ENCODE measurements at places on chromosomes 7 and 10.

DNA sequence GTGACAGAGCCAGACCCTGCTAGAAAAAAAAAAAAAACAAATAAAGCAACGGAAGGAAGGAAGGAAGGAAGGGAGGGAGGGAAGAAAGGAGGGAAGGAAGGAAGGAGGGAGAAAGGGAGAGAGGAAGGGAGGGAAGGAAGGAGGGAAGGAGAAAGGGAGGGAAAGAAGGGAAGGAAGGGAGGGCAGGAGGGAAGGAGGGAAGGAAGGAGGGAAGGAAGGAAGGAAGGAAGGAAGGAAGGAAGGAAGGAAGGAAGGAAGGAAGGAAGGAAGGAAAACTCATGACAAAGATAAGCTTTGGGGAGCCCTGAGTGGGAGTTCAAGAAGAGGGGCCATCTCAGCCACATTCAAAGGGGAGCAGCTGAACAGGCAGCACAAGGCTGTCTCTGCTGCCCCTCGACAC lies 124.7 kb upstream of the MGMT start:
- DNase-seq, result no peak

GRCh38 chr7:45123913-45124710 lies 12.6 kb upstream of the TBRG4 start:
- no peak for DNase-seq

GRCh38 chr7:101927802-101928201 lies 110.4 kb downstream of the CUX1 start:
- no peak for DNase-seq

GRCh38 chr10:88661577-88661976 lies 2.7 kb upstream of the LIPF start:
- no peak for DNase-seq

DNA sequence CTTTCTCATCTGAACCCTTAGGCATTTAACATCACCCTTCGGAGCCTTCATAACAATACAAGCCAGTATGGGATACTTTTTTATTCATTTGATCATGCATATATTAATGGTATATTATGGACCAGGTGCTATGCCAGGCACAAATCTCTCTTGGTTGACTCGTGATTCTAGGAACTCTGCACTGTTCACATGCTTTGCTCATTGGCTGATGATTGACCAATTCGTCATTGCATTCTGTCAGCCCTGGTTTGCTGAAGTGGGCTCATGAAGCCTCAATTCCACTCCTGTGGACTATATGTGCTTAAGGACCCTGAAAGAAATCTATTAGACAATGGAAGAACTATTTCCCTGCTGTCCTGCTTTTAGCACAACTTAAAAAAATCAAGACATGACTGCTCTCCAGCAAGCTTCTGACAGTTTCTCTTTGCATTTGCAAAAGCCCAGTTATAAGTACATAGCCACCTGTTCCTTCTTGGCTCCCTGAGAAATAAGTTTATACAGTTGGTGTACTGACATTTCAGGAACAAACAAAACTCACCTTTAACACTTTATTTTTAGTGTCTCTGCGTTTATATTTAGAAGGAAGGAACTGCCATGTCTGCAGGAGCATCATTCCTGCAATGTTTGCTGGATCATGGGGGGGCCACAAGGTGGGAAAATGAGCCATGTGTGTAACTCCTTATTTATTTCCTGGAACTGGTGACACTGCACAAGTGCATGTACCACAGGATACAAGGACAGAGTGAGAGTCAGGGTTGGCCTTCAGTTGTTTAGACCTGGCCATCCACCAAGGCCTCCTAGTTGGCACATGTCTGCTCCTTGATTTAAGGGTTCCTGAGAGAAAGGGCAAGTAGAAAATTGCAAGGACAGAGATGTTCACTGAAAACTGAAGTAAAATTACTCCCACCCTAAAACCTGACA lies 146.0 kb upstream of the NAMPT start:
- DNase-seq, result no peak

- no peak for DNase-seq
Observed at GRCh38 chr10:115514895-115515294, 421.7 kb downstream of the ATRNL1 start.

- DNase-seq, result no peak
Observed at GRCh38 chr10:106555599-106555998, 608.9 kb downstream of the SORCS1 start.

- no peak for DNase-seq
Observed at GRCh38 chr7:1112625-1113547, 25.0 kb downstream of the GPER1 start.

DNA sequence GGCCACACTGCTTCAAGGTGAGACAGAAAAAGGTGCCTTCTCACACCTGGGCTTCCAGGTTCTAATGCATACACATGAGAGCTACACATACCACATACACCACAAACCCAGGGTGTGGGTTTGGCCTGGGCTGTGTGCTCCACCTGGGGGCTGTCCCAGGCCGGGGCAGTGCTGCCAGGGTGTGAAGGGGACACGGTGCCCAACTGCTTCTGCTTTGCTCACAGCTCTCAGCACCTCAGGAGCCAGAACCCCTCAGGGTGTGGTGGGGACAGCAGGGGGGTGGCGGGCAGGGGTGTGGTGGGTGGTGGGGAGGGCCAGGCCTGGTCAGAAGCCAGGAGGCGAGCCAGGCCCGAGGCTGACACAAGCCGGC lies 51.1 kb downstream of the TMEM209 start:
- no peak for DNase-seq

- DNase-seq, result no peak
Observed at GRCh38 chr10:27745732-27746396, at the start of gene MKX. TSS of gene MKX (minus strand) at chr10:27745819. CDS start at chr10:27743415, 2,404 bp downstream.

DNA sequence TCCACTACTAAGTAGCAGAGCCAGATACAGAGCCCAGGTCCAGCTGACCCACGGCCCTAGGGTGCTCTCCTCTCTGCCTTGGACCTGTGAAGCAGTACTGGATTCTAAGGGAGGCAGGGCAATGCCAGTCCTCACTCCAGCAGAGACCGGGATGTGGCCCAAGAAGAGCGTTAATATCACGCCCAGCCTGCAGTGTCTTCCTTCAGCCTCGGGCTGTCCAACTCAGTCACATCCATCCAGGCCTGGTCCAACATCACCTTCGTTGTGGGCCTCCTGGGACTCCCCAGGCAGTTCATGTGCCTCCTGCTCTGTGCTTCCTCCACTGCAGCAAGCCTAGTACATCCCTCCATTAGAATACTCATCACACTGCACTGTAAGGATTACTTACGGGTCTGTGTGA lies 114.5 kb downstream of the GRID1 start:
- no peak for DNase-seq

GRCh38 chr7:31690935-31691334 lies 3.9 kb downstream of the PPP1R17 start:
- DNase-seq, result no peak

DNA sequence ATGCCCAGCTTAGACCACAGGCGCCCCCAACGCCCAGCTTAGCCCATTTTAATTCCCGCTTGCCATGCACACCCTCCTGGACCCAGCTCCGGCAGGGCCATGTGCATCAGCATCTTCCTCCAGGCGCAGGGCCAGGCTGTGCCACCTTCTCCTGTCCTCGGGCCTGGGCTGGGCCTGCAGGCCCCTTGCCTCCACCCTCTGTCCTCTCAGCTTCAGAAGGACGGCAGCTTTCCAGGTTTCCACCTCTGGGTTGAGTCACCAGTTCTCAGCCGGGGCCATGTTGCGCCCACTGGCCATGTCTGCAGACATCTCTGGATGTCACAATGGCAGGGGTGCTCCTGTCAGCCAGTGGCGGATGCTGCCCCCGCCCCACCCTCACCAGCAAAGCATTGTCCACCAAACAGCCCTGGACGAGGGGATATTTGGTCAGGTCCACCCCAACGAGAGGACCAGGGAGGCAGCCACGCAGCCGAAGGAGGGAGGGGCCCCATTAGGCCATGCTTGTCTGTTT lies 59.1 kb upstream of the NKX6-2 start:
- no peak for DNase-seq

DNA sequence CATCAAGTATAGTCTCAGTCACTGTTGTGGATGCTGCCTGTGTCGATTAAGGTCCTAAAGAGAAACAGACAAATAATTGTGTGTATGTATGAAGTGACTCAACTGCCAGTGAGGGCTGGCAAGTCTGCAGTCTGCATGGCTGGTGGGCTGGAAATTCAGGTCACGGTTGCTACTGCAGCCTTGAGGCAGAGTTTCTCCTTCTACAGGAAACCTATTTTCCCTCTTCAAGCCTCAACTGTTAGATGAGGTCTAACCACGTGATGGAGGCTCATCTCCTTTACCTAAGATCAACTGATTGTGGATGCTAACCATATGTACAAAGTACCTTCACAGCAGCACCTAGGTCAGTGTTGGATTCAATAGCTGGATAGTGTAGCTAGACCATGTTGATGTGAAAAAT lies 29.9 kb downstream of the MBL2 start:
- no peak for DNase-seq

DNA sequence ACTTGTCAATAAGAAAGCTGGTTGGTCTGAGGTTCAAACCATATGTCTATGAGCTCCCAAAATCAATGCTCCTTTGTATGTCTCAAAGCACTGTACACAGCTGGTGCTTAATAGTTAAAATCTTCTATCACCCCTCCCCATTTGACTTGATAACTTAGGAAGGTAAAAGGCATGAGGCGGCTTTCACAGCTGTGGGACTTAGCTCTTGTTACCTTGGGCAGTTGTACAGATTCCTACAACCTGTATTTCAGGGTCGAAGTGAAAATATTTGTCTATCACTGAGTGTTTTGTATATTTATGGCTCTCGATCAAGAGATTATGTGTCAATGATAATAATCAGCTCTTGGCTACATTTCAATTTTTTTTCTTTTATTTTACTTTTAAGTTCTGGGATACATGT lies 992 bp upstream of the KIFBP start:
- DNase-seq, result no peak

DNA sequence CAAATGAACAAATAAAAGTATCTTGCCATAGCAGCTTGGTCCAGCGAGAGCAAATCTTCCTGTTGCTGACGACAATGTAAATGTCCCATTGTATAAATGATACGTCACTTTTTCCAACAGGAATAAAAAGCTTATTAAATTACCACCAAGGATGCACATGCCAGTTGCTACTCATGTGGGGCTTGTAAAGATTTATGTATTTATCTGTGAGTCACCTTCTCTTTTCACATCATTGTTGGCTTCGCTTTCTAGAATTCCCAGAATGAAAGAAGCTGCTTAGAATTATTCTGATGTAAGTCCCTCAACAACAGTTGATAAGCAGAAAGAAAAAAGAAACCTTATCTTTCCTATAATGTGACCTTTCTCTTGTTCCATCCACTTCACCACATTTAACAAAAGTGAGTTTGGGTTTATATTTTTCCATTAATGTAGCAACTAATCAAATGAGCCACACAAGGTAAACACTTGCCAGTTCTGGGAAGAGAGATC lies 22.4 kb downstream of the DNAJC12 start:
- DNase-seq, result no peak

- no peak for DNase-seq
Observed at GRCh38 chr7:102985176-102985783, 72.5 kb downstream of the LRRC17 start.

DNA sequence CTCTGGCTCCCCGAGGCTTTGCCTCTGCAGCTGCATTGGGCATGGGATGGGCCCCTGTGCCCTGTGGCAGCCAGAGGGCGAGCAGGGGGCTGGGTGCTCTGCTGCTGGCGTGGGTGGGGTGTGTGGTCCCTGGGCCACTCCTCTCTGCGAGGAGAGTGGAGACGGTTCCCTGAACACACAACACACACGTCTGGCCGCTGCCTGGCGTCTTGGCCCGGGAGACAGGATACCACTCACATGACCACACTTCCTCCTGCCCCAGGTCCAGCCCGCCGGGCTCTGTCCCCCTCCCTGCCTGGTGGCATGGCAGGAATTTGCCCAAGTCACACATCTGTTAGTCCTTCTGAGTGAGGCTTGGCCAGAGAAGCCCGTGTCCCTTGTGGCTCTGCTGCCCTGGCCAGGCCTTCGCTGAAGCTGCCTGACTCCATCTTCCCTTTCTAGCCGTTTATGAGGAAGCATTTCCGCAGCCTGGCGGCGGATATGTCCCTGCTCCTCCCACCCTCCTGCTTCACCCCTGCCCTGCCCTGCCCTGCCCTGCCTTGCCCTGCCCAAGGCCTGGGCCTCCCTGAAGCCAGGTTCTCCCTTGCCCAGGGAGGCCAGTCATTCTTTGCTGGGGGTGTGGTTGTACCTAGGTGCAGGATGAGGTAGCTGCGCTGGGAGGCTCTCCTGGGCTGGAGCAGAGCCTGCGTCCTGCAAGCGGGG lies 3.0 kb downstream of the BRI3 start:
- DNase-seq, result no peak

DNA sequence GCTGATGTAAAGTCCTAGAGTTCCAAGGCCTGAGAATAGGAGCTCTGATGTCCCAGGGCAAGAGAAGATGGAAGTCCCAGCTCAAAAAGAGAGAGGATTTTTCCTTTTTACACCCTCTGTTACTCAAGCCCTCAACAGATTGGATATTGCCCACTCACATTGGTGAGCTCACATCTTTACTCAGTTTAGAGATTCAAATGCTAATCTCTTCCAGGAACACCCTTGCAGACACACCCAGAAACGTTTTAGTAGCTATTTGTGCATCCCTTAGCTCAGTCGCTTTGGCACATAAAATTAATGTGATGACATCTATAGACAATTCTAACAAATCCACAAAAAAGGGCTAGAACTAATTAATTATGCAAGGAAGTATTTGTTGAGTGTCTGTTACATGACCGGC lies 27.1 kb downstream of the ARMC3 start:
- no peak for DNase-seq

DNA sequence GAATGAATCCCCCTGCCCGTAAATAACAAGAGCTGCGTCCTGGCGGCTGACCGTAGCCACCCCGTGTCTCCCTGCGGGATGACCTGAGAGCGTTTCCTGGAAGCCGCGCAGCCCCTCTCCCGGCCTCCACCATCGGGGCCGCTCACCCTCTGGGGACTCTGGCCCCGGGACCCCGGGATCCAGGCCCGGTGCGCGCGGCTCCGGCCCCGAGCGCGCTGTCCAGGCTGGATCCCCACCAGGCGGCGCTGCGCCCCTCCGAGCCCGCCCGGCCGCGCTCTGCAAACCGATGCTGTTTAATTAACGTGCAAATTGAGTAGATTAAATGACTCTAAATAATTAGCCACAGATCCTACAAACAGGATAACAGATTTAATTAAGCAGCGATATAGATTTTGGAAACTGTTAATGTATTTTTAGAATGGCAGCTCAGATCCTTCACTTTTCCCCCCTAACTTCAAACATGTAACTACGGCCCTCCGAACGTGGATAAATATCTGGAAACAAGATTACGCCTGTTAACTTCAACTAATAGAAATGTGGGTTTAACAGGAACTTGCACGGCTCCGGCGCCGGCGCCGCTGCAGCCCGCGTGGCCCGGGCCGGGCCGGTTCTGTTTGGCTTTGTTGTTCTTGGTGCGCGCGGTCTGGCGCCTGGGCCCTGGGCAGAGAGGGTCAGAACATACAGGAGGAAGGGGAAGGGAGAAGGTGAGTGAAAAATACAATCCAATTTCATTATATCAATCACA lies 7.1 kb upstream of the UNCX start:
- peak; percentile 4 for DNase-seq

- DNase-seq, result no peak
Observed at GRCh38 chr10:69911613-69912528, 110.2 kb downstream of the COL13A1 start.

DNA sequence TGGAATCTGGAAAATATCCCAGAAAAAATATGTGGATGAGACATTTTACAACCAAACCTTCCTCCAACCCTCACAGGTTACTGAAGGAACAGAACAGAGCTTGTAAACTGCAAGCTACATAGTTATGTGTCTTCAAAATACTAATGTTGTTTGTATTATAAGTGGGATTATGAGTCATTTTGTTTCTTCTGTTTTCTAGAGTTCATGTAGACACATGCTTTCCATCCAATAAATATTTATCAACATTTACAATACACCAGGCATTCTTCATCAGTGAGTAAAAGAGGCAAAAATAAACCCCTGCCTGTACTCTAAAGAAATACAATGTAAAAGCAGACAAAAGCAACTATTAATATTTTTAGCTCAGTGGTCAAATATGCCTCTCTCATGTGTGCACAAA lies 38.0 kb upstream of the TES start:
- no peak for DNase-seq

Measured in CD4-positive, alpha-beta T cell treated with Interleukin-4 for 4 hours (primary cell).